ENCODE measurements at places on chromosomes 1 and 21.

- peaks cover 23% of the 10 kb centered on the region for H3K4me1 ChIP-seq
- H3K4me3 ChIP-seq, result no peak overlapping the region
- peaks cover 15% of the 10 kb centered on the region for H3K27me3 ChIP-seq
- no peak for DNase-seq
These were observed 335.4 kb downstream of the RRAGC start for GRCh38 chr1:38524025-38524641.

DNA sequence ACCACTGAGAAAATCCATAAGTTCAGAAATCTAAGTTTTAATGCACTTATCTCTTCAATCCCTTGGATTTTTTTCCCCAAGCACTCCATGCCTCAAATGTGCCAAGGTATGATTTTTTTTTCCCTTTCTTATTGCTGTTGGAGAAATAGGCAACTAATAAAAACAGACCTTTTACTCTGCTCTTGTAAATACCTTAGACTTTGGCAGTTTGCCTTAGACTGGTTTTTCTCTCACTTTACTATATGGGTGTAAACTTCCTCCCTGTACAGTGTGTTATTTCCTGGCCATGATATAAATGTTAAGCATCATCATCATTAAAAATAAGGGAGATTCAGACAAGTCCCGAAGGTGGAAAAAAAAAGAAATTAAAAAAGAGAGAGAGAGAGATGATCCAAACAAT lies 65.7 kb downstream of the LRRC8C start:
- no peaks in the 10 kb centered on the region for H3K27me3 ChIP-seq
- H3K27ac ChIP-seq, result peak overlapping the region; percentile 84
- H3K4me1 ChIP-seq, result peaks cover 97% of the 10 kb centered on the region

GRCh38 chr1:243268751-243269460 lies 13.1 kb downstream of the SDCCAG8 start:
- H3K36me3 ChIP-seq, result peaks cover 22% of the 10 kb centered on the region
- H3K27me3 ChIP-seq, result no peaks in the 10 kb centered on the region
- H3K27ac ChIP-seq, result no peak overlapping the region
- DNase-seq, result no peak
- H3K4me1 ChIP-seq, result peaks cover 34% of the 10 kb centered on the region
- no peak overlapping the region for H3K4me3 ChIP-seq

- no peak overlapping the region for H3K4me3 ChIP-seq
- no peak overlapping the region for H3K27ac ChIP-seq
- H3K4me1 ChIP-seq, result peaks cover 4% of the 10 kb centered on the region
These were observed 9.4 kb upstream of the RGS13 start for GRCh38 chr1:192626366-192627179.

Measured in activated naive CD8-positive, alpha-beta T cell treated with anti-CD3 and anti-CD28 coated beads, Interleukin-2, amount 50 U/mL, for 24 hours (primary cell).